ENCODE measurements at places on chromosomes 2 and 18. TPM values are rescaled to one million over a fixed set of nuclear protein-coding genes. Genes with fewer than 3 reads are reported as not detected.
A peak's percentile ranks its signal among the peaks of the same experiment; 100 is the strongest.

The CTNNA2 gene
- 10.2 TPM for total RNA-seq

The RBM44 gene
- 0.81 TPM for total RNA-seq

The APLF gene
- 11.6 TPM for total RNA-seq

The ZAP70 gene
- 2.6 TPM for total RNA-seq

The LRATD1 gene
- total RNA-seq = 177 TPM

The DSG2 gene
- total RNA-seq = 119 TPM

The EHD3 gene
- total RNA-seq = 7.0 TPM

- no peak for DNase-seq
Observed at GRCh38 chr2:82182270-82182669, 1877.7 kb upstream of the LRRTM1 start.

DNA sequence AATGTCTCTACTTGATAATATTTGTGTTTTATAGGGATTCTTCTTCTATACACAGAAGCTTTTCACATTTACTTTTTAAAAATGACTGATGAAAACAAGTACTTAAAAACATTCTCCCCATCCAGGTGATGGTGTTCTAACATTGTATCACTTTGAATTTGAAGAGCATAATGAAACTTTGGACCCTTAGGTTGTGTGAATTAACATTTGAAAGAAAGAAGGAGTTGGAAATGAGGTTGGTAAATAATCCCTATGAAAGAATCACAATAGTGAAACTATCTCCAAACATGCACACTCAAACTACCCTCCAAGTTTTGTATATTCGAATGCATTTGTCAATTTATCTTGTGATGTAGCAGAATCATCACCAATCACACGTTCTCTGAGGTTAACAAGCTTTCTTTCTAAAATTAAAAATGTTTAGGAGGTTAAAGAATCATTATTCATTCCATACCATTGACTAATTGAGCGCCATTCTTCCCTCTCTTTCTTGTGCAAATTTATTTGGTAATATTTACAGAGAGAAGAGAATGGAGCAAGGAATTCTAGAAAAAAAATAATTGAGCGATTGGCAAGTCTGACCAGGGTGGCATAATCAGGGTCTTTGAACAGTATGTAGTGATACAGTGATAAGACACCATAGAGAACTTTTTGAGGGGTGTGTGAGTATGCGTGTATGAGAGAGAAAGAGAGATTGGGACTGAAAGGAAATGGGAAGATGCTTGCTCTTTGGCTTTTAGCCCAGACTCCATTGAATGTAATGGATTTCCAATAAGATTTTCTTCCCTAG, 260.0 kb upstream of the NRXN1 start:
- no peak for DNase-seq

DNA sequence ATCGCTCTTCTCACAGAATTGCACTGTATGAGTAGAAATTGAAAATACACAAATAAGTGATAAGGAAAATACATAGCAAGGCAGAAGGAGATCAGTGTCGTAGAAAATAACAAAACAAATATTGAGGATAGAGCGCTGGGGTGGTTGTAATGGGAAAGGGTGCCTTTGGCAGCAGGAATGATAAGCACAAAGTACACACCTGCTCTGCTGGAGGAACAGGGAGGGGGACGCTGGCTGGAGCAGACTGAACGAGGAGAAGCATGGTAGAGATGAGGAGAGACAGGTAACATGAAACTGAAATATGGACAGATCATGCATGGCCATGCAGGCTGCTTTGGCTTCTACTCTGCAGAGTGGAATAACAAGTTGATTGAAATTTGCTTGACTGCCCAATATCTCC, 181.2 kb upstream of the FSHR start:
- DNase-seq = no peak

DNA sequence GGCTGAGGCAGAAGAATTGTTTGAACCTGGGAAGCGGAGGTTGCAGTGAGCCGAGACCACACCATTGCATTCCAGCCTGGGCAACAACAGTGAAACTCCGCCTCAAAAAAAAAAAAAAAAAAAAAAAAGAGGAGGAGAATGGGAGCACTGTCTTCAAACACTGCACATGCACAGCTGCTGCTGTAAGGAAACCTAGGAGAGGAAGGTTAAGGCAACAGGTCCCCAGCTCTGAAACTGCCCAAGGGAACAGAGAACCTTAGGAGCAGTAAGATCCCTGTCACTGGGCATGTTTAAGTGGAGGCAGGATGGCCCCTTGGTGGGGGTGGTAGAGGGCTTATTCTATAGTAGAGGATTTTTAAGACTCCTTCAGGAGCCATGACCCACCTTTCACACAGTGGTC, 111.2 kb downstream of the CLIP4 start:
- DNase-seq = no peak

DNA sequence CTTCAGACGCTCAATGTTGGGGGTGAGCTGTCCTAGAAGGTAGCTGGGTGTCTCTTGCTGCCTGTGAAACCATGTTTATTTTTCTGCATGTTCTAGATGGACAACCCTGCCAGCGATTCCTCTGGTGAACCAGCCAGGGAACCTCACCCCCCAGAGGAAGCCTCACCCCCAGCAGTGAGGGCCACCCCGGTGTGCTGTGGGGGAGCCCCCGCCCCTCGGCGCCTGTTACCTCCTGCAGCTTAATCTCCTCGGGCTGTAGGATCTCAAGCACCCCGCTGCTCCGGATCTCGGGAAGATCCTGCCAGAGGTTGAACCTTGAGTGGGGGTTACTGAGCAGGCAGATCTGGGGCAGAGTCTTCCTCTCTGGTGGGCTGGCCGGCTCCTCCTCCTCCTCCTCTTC, 50.0 kb downstream of the SNORC start:
- no peak for DNase-seq

GRCh38 chr2:105849431-105850179, 104.9 kb downstream of the NCK2 start:
- DNase-seq = no peak

- no peak for DNase-seq
Observed at GRCh38 chr2:225867071-225867470, 467.6 kb downstream of the NYAP2 start.

- DNase-seq = no peak
Observed at GRCh38 chr18:42586601-42587000, 528.9 kb downstream of the RIT2 start.

GRCh38 chr2:197073701-197074433, 147.4 kb upstream of the PGAP1 start:
- DNase-seq = no peak

DNA sequence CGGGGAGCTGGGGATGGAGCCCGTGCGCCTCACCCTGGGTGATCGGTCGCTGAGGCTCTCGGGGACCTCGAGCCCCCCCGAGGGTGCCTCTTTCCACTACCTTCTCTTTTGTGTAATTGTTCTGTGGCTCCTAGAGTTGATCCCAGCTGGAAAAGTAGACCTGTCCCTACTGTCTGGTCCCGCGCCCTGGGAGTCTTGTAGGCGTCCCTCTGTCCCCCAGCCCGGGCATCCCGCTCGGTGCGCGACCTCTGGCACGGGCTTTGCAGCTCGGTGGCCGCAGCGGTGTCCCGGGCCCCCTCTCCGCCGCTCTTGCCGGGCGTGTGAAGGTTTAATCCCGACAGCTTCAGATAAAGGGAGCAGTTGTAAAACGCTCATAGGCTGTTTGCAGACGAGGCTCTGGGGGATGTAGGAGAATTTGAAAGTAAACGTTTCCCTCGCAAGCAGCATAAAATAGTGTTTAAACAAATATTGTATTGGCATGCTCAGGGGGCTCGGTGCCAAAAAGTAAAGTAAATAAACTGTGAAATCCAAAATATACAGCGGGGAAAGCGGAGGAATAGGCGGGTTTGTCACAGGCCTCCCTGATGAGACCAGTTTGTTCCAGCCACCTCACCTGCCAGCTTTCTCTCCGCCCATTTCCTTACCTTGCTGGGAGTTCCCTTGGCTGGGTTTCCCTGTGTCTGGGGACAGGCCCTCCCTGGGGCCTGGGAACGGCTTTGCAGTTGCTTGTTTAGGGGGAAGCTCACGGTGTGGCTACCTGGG, 1.9 kb downstream of the GLI2 start:
- peak; percentile 10 for DNase-seq

- no peak for DNase-seq
Observed at GRCh38 chr2:138060301-138060635, 96.0 kb downstream of the HNMT start.

GRCh38 chr2:9631878-9632700, 1.3 kb upstream of the YWHAQ start:
- DNase-seq = no peak

DNA sequence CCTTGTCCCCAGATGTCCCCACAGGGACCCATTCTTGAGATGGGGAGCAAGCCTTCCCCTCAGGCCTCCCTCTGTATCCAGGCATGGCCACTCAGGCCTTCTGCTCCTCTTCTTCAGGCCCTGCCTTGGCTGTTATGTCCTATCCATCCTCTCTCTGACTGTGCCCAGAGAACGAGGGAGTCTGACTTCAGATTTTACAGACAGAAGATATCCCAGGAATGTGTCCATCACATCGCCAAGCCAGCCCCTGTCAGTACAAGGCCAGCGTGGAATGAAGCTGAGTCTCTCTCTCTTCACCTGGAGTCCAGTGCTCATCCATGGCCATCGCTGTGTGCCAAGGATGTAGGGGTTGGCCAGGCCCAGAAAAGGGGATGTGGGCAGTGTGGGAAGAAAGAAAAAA, 57.6 kb downstream of the SDC1 start:
- DNase-seq = no peak

DNA sequence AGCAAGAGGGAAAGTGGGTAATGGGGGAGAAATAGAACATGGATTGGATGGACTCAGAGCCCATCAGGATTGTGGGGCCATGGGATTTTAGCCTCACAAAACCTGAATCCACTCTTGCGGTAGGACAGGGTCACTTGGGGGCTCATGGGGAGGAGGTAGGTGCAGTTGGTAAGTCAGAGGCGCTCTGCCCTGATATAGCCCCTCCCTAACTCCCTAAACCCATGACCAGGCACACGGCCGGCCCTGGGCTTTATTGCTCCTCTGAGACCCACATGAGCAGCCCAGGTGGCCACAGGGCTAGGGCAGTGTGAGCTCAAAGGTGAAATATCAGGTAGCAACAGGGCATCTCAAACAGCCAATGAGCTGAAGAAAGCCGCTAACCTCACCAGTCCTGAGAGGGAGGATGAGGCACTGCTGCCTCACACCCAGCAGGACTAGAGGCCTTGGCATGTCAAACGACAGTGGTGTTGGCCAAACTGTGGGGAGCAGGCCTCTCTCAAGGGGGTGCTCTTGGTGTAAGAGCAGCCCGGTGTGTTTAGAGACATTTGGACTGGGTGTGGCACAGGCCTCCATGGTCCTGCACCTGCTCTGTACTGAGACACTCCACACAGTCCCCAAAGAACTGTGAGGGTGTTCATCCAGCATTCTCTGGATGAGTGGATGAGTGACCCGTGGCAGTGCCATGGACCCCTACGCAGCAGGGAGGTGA, 90.8 kb upstream of the HS6ST1 start:
- DNase-seq = peak; percentile 4

DNA sequence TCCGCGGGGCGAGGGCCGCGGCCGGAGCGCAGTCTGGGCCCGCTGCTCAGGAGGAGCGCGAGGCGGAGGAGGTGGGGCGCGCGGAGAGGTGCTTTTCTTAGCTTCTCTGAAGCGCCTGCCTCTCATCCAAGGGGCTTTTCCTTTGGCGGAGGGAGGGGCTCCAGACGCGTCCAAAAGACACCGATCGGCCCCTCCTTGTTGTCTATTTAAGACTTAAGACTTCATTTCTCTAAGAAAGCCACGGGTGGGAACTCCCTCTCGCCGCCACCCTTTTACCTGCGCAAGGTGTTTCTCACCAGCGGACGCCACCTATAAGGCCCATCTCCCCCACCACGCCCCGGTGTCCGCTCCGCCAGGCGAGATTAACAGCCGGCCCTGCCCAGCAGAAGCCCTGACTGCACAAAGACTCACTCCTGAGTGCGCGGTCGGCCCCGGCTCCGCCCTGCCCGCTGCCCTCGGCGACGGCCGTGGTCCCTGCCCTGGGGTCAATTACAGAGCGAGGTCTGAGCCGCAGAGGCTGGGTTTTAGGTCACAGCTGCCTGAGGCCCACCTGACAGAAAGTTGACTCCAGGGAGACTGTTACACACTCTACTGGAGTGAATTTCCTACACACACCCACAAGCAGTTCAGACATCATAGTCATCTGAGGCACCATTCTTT, at the start of gene DSC2:
Gene DSC2 (minus strand): TSS at position 397 of the 660 bp plus-strand sequence. CDS start 450 bp downstream, outside the sequence.
- peak; percentile 68 for DNase-seq

- DNase-seq = no peak
Observed at GRCh38 chr2:215401896-215402379, 33.9 kb downstream of the FN1 start.

GRCh38 chr2:189096769-189097447, 82.7 kb downstream of the COL5A2 start:
- no peak for DNase-seq

- no peak for DNase-seq
Observed at GRCh38 chr18:76369791-76370190, 125.3 kb downstream of the ZNF516 start.

GRCh38 chr2:55965966-55966365, 42.4 kb upstream of the EFEMP1 start:
- DNase-seq = no peak

DNA sequence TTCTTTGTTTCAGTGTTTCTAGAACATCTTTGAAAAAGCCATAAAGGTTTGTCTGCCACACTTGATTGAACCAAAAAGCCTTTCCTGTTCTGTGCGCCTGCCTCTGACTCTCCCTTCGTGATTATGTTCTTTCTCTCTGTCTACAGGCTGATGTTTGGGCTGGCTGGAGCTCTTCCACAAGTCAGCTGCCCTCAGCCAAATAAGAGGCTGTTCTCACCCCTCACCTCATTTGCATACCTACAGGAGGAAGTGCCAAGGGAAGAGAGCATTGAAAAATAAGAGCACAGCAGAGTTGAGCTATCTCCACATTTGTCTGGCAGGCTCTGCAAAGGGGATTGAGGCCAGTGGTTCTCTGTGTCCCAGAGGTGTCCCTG, 15.8 kb downstream of the INPP5D start:
- no peak for DNase-seq

DNA sequence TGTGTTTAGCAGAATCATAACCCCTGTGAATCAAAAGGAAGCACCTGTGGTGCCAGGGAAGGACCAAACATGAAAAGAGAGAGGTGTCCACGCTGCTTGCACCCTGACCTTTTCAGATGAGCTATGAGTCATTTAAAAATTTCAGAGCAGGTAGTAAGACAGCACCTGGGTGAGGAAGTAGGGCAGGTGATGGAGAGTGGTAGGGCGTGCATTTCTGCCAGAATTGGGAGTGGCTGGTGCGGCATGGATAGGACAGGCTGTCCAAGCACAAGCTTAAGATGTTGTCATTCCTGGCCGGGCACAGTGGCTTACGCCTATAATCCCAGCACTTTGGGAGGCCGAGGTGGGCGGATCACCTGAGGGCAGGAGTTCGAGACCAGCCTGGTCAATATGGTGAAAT, 36.8 kb downstream of the NPAS2 start:
- DNase-seq = no peak

DNA sequence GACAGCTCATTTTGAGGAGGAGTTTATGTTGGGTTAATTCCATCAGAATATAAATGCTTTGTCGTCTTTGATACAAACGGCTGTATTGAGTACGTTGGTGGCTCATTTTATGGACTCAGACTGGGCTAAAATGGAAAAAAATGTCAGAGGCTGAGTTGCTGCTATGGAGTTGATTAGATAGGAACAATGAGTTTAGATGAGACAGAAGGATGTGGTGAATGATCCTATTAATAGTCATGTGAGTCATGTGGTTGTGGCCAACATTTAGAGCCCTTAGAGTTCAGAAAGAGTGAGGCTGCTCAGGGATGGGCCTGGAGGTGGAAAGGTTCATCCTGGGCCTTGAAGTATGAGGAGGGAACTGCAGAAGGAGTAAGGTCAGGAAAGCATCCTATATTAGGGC, 434.2 kb downstream of the MEIS1 start:
- no peak for DNase-seq

- no peak for DNase-seq
Observed at GRCh38 chr18:54774981-54775665, 53.2 kb upstream of the RAB27B start.
